NCI-H1417 (cell line): ENCODE measurements at places on chromosomes 3 and 15.

GRCh38 chr15:69402816-69403215 is 11.3 kb upstream of the KIF23 start:
- no peak for DNase-seq

GRCh38 chr3:71885006-71885405 is 100.1 kb upstream of the PROK2 start:
- DNase-seq = no peak

- DNase-seq = no peak
Observed at GRCh38 chr15:80691575-80691974, 3.5 kb upstream of the ABHD17C start.

- peak; percentile 65 for DNase-seq
Observed at GRCh38 chr3:41198526-41198925, 779 bp upstream of the CTNNB1 start.

DNA sequence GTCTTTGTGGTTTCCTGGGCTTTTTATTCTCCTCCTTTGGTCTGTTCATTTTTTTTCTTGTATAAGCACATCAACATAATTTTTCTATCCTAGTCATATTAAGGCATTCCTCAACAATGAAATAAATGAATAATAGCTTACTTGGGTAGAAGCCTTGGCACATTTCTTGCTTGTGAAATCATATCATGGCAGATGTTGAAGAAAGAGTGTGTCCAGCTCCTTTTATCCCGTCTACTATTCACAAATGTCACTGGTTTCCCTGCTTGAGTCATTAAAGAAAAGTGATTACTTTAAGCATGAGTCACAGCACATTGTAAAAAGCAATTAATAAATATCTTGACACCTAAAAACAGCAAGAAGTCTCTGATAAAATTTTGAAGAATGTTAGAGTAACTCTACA is 42.1 kb downstream of the MINAR1 start:
- DNase-seq = no peak

GRCh38 chr3:10551821-10552630 is 46.6 kb upstream of the ATP2B2 start:
- no peak for DNase-seq

GRCh38 chr15:99408236-99409096 is 157.2 kb downstream of the LRRC28 start:
- no peak for DNase-seq

DNA sequence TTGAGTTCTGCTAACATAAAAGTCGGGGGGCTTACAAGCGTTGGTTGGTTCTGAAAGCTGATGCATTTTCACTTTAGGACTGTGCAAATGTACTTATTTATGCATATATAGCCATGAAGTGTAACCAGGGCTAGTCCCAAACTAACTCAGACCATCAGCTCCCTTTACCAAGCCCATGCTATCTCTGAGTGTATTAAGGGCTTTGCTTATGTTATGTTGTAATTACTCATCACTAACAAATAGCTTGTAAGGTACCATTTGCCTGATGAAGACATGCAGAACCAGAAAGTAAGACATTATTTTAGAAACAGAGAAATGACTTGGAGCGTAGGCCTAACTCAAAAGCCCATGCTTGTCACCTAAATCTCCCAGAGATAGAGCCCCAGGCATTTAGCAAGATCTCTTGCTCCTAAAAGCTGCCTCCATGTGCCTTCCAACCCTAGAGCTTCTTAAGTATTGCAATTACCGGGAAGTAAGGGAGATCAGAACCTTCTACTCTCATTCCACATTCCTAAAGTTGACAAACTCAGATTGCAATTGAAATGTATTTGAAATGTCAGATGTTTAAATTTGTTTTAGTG is 362.9 kb upstream of the RBMS3 start:
- no peak for DNase-seq
